Muscle of leg (tissue), 16 donors: ENCODE measurements at places on chromosomes 4 and X. TPM values are rescaled to one million over a fixed set of nuclear protein-coding genes. Genes with fewer than 3 reads are reported as not detected.

DNA sequence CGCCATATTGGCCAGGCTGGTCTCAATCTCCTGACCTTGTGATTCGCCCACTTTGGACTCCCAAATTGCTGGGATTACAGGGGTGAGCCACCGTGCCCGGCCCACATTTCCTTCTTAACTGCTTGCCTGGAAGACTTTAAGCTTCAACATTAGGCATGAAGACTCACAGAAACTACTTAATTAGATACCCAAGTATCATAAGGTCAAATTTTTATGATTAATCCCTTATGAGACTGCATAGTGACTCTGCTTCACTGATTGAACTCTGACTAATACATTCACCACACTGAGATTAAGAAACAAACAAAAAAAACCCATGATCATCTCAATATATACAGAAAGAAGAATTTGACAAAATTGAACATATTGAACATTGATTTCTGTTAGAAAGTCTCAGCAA lies 87.4 kb upstream of the KCTD8 start:
- DNase-seq: no peak

DNA sequence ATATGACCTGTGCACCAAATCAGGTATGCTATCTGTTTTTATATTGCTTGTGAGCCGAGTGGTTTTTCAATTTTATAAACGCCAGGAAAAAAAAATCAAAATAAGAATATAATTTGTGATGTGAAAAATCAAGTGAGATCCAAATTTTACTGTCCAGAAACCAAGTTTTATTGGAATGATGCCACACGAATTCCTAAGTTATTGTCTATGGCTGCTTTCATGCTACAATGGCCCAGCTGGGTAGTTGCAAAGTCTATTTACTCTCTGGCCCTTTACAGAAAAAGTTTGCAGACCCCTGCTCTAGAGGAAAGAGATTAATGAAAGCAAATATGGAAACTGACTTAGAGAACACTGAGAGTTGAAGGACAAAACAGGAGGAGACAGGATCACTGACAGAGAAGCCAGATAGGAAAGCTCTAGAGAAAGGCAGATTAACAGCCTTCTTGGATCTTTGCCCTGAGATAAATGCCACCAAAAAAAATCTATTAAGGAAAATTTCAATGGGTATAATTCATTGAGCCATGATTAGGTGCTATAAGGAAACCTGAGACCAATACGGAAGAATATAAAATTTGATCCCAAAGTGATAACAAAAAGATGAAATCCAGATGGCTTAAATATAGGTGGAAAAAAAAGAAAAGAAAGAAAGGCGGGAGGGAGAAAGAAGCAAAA lies 29.8 kb downstream of the PRSS12 start:
- DNase-seq: peak; percentile 82

- DNase-seq: no peak
Measured at GRCh38 chrX:70439016-70439415, 5.6 kb upstream of the DLG3 start.

DNA sequence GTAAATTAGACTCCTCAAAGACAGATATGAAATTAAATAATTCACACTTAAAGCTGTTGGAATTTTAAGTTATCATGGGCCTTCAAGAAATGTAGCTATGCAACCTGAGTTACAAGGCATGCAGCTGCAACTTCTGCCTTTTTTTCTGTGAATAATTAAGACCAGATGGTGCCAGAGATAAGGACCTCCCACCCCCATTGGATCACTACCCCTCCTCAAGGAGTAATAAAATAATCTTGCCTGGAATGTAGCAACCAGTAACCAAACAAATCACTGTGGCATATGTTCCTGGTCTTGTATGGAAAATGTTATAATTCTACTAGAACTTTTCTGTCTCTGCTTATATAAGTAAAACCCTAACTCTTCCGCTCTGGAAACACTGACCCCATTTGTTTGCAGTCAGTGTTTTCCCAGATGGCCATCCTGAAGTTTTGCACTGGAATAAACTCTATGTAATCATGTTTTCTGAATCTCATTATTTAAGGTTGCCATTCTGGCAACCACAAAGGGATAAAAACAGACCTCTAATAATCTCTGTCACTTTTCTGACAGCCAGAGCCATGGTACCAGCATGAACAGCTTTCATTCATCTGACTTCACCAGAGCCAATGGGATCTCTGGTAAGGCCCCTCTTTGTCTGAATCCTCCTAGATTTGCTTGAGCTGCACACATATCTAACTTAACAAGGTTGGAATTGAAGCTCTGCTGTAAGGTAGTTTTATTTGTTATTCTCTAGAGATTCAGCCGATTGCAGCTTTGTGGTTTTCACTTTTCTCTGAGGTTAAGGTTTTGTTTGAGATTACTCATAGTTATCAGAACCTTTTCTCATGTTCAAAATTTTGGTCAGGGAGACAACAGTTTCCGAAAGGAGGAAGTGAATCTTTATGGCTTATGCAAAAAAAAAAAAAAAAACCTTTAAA lies 274.6 kb downstream of the NAF1 start:
- DNase-seq: peak; percentile 90

The SORCS2 gene
- total RNA-seq: 9.1 TPM

The TBCK gene
- 38.7 TPM for total RNA-seq

GRCh38 chrX:68411729-68412128 lies 21.6 kb downstream of the OPHN1 start:
- DNase-seq: no peak

The CXCL8 gene
- total RNA-seq: 4.0 TPM

The NSG1 gene
- total RNA-seq: 0.75 TPM

The TLR2 gene
- total RNA-seq: 3.6 TPM

GRCh38 chrX:8413279-8413678 lies 51.4 kb upstream of the VCX3B start:
- DNase-seq: no peak

DNA sequence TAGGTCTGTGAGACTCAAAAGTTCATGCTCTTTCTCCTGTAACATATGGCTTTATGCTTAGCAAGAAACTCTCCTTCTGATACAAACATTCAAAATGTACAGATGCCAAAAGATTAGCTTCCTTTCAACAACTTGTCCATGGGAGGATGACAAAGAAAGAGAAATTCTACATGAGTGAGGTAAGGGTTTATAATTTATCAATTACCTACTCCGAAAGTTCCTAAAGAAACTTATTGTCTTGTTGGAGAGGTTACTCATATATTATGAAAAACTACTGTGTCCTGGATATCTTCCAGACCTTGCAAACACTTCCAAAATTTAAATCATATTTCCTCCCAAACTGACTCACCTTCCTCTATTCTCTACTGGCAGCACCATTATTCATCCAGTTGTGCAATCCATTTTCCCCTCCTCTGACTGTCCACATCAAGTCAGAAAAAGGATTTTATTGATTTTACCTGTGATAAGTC lies 65.1 kb downstream of the ENPEP start:
- peak; percentile 5 for DNase-seq

DNA sequence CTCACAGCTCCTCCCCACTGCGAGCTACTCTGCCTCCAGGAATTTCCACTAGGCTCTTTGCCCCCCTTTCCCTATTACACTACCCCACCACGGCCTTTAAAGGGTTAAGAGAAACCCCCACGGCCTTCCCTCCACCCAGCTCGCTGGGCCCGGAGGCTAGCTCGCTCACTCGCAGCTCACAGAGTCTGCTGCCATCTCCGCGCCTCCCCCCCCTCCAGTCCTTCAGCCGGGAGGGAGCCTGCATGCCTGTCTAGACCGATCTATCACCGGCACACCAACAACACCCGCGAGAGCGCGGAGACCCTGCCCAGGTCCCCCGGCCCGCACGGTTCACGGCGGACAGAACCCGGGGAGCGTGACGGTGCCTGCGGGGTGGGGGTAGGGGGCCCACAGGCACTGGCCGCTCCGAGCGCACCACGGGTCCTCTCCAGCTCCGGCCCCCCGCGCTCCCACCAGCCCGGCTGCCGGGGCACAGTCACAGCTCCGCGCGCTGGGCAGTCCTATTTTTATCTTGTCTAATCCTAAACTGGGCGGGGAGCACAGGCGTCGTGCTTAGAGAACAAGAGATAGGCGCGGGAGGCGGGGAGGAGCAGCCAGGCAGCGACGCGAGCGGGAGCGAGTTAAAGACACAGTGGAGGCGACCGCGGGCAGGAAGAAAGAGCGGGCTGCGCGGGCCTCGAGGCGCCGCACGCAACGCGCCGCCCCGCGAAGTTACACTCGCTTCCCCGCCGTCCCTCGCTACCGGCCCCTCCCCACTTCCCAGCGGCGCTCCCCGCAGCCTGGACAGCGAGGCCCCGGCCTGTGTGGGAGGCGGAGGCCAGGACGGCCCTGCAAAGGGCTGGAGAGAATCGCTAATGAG lies 3.5 kb downstream of the BCOR start:
- DNase-seq: peak; percentile 74

GRCh38 chr4:172648471-172648870 lies 520.1 kb upstream of the GALNT7 start:
- DNase-seq: no peak

DNA sequence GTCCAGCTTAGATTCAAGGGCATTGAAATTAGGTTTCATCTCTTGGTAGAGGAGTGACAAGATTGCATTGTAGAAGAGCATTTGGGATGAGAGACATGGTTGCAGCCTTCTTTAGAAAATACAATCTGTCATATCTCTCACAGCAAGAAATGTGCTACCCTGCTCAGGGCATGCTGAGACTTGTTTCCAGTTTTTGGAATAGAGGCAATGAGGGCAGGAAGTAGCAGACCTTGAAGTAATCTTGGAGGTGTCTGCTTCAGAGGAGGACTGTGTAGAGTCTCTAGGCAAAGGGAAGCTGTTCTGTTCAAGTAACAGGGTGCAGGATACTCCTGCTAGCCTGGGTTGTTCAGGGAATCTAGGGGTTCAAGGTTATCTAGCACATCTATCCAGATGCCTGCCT lies 116.1 kb upstream of the ZNF827 start:
- no peak for DNase-seq

DNA sequence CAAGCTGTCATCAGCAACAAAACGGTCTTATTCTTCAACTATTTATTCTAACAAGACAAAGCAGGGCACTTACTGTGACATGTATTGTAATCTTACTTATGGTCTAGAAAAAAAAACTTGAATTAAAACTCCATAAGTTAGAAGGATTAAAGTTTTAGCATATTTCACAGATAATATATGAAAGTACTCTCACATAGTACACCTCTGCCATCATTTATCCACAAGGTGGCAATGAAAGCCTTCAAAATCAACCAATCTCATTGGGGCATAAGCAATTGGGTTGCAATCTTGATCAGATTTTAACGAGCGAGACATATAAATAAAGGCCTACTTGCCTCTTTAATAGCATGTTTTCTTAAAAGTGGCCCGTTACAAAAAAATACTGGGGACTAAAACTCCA lies 1382.9 kb downstream of the FAM133A start:
- DNase-seq: no peak

The RPS3A gene
- total RNA-seq: 7,127 TPM

- no peak for DNase-seq
Measured at GRCh38 chr4:14236359-14236758, 608.8 kb upstream of the BOD1L1 start.

- DNase-seq: peak; percentile 22
Measured at GRCh38 chr4:26709246-26709645, 125.4 kb downstream of the TBC1D19 start.
